ENCODE measurements at places on chromosomes 7 and 10. TPM values are rescaled to one million over a fixed set of nuclear protein-coding genes. Genes with fewer than 3 reads are reported as not detected.

Gene UTF1
- total RNA-seq: not detected

- H3K4me3 ChIP-seq: no peak overlapping the region
- no peaks in the 10 kb centered on the region for H3K27me3 ChIP-seq
- H3K4me1 ChIP-seq: peaks cover 10% of the 10 kb centered on the region
- H3K36me3 ChIP-seq: no peaks in the 10 kb centered on the region
- H3K27ac ChIP-seq: no peak overlapping the region
Measured at GRCh38 chr7:142516038-142516501, 233.2 kb upstream of the PRSS1 start.

GRCh38 chr7:150378115-150378852 lies 846 bp upstream of the ZNF775 start:
- no peaks in the 10 kb centered on the region for H3K36me3 ChIP-seq
- H3K27ac ChIP-seq: peak overlapping the region; percentile 86
- no peaks in the 10 kb centered on the region for H3K27me3 ChIP-seq
- H3K4me3 ChIP-seq: peak overlapping the region; percentile 55

GRCh38 chr10:47049906-47050305 lies 138.7 kb downstream of the PTPN20 start:
- H3K4me1 ChIP-seq: no peaks in the 10 kb centered on the region
- H3K4me3 ChIP-seq: no peak overlapping the region
- H3K27me3 ChIP-seq: no peaks in the 10 kb centered on the region

DNA sequence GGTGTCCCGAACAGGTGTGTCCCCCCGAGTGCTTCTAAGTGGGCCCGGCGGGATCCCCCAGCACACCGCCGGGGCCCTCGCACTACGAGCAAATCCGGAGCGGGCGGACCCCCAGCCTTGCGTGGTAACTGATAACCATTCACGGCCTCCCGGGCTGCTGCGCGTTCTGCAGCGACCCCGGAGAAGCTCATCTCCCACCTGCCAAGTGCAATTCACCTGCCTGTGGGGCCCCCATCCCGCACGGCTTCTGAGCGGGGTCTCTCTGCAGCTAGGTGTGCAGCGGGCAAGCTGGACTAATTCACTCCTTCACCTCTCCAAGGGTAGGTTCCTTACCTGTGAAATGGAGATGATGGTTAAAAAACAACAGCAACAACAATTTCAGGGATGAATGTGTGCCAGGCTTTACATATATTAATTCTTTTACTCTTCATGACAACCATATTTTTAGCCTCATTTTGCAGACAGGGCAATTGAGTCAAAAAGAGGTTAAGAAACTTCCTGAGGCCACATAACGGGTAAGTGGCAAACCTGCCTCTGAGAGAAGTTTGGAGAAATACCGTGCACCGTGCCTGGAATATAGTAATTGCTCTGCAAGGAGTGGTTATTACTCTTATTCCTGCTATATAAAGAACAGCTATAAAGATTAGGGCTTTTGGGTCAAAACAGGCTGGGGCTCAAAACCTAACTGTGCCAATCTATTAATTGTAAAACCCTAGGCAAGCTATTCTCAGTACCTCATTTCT lies 652 bp upstream of the PODXL start:
- no peak for DNase-seq
- no peaks in the 10 kb centered on the region for H3K36me3 ChIP-seq
- peaks cover 5% of the 10 kb centered on the region for H3K27me3 ChIP-seq
- peaks cover 40% of the 10 kb centered on the region for H3K4me1 ChIP-seq
- peak overlapping the region; percentile 74 for H3K4me3 ChIP-seq

GRCh38 chr10:16820421-16820820 lies 3.2 kb upstream of the RSU1 start:
- no peak overlapping the region for H3K4me3 ChIP-seq
- no peak overlapping the region for H3K27ac ChIP-seq
- DNase-seq: no peak
- H3K27me3 ChIP-seq: no peaks in the 10 kb centered on the region

DNA sequence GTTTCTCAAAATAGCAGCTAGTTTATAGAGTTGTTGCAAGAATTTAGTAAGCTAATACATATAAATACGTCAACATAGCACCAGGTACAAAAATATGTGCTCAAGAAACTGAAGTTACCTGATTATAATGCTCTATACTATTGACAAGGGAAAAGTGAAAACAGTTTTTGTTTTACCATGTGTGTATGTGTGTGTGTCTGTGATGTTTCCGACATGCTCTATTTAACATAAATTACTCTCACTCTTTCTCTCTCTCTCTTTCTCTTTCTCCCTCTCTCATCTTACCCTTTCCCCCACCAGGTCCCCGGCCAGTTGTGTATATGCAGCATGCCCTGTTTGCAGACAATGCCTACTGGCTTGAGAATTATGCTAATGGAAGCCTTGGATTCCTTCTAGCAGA lies 4.3 kb downstream of the LIPN start:
- no peaks in the 10 kb centered on the region for H3K4me1 ChIP-seq
- no peak for DNase-seq
- H3K4me3 ChIP-seq: no peak overlapping the region
- H3K36me3 ChIP-seq: no peaks in the 10 kb centered on the region

- DNase-seq: peak; percentile 19
- H3K27me3 ChIP-seq: no peaks in the 10 kb centered on the region
- no peak overlapping the region for H3K4me3 ChIP-seq
- no peak overlapping the region for H3K27ac ChIP-seq
- H3K36me3 ChIP-seq: no peaks in the 10 kb centered on the region
- H3K4me1 ChIP-seq: peaks cover 39% of the 10 kb centered on the region
Measured at GRCh38 chr10:79063071-79063491, 5.7 kb upstream of the ZMIZ1 start.

GRCh38 chr7:87330316-87330715 lies 15.1 kb upstream of the CROT start:
- H3K4me1 ChIP-seq: no peaks in the 10 kb centered on the region
- DNase-seq: no peak
- no peaks in the 10 kb centered on the region for H3K36me3 ChIP-seq

DNA sequence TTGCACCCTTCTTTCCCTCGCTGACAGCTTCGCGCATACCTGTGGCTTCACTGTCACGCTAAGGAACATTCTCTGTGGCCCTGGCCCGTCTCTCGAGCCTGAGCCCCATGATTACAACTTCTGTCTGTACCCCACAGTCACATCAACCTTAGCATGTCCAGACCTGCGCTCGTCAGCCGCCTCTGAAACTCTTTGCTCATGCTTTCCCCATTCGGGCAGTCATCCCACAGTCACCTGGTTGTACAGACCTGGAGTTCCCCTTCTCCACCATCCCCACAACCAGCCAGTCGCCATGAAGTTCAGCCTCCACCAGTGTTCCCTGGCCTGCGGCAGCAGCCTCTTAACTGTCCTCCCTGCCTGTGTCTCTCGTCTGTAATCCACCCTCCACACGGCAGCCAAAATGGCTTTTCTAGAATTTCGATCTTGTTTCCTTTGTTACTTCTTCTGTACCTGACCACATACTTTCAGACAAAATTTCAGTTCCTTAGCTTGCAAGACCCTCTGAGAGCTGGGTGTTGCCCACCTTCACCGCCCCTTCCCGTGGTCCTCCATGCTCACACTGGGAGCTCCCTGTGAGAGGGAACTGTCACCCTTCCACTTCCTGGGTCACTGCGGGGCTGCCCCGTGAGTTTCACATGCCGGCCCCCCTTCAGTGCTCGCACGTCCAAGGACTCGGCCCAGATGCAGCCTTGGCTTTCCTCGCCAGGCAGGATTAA lies 229.2 kb downstream of the CELF2 start:
- no peaks in the 10 kb centered on the region for H3K27me3 ChIP-seq
- peaks cover 14% of the 10 kb centered on the region for H3K4me1 ChIP-seq
- H3K36me3 ChIP-seq: peaks cover 26% of the 10 kb centered on the region
- no peak overlapping the region for H3K4me3 ChIP-seq
- H3K27ac ChIP-seq: no peak overlapping the region

DNA sequence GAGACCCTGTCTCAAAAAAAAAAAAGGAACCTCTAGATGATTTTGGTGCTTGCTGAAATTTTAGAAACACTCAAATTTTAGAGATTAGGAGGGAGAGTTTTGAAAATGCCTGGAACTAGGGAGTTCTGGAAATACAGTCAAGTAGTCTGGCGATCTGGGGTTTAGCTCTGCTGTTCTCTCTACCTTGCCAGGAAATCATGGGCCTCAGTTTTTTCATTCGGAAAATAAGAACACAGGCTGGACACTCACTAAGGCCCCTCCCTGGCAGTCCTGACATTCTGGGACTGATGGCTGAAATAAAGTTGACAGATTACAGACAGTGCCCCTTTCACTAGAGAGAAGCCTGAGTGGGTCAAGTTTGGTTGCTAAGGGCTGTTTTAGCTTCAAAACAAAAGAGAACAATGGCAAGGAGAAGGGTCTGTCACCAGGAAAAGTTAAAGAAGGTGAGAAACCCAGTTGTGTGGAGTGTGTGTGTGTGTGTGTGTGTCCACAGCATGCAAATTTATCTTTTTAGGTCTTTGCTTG lies 25.0 kb upstream of the CALN1 start:
- no peaks in the 10 kb centered on the region for H3K36me3 ChIP-seq
- H3K4me3 ChIP-seq: no peak overlapping the region
- H3K4me1 ChIP-seq: no peaks in the 10 kb centered on the region

Gene TNKS2
- 35.8 TPM for total RNA-seq

GRCh38 chr10:61765176-61766087 lies 102.7 kb downstream of the CABCOCO1 start:
- H3K27ac ChIP-seq: no peak overlapping the region
- DNase-seq: no peak
- H3K36me3 ChIP-seq: no peaks in the 10 kb centered on the region
- no peak overlapping the region for H3K4me3 ChIP-seq
- H3K27me3 ChIP-seq: no peaks in the 10 kb centered on the region
- no peaks in the 10 kb centered on the region for H3K4me1 ChIP-seq

Gene CYP3A4
- not detected for total RNA-seq

Gene EBF3
- total RNA-seq: not detected

GRCh38 chr7:15862016-15862780 lies 175.7 kb upstream of the MEOX2 start:
- no peak overlapping the region for H3K4me3 ChIP-seq
- H3K27ac ChIP-seq: no peak overlapping the region

DNA sequence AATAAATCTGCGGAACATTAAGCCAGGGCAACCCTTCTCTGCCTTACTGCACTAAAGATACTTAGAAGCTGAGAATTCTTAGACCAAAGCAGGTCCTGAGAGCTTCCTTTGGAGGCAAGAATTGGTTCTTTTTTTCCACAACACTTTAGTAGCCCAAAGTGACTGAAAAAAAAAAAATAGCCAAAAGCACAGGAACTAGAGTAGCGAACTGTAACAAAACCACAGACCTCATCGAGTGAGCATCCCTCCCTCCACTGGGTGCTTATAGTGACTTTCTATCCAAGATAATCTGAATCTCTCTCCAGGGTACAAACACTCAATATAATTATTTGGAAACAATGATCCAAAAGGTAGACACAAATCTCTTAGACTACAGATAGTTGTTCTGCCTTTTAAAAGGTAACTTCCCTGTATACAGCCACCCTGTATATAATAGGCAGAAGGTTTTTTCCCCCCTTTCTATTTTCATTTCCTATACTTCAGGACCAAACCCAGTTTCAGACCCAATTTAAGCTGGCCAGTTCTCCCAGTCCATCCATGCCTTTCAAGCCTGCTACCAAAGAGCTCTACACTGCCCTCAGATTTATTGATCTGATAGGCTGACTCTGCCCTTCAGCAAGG lies 31.6 kb upstream of the KCNIP2 start:
- H3K27ac ChIP-seq: no peak overlapping the region
- H3K4me1 ChIP-seq: no peaks in the 10 kb centered on the region
- H3K4me3 ChIP-seq: no peak overlapping the region
- DNase-seq: no peak
- H3K36me3 ChIP-seq: no peaks in the 10 kb centered on the region
- no peaks in the 10 kb centered on the region for H3K27me3 ChIP-seq

- no peaks in the 10 kb centered on the region for H3K27me3 ChIP-seq
- no peak for DNase-seq
- no peak overlapping the region for H3K4me3 ChIP-seq
Measured at GRCh38 chr10:78372806-78373205, 339.1 kb downstream of the RPS24 start.

- H3K4me3 ChIP-seq: no peak overlapping the region
- DNase-seq: no peak
- no peaks in the 10 kb centered on the region for H3K4me1 ChIP-seq
- no peak overlapping the region for H3K27ac ChIP-seq
Measured at GRCh38 chr10:97812696-97813095, 36.9 kb upstream of the GOLGA7B start.

DNA sequence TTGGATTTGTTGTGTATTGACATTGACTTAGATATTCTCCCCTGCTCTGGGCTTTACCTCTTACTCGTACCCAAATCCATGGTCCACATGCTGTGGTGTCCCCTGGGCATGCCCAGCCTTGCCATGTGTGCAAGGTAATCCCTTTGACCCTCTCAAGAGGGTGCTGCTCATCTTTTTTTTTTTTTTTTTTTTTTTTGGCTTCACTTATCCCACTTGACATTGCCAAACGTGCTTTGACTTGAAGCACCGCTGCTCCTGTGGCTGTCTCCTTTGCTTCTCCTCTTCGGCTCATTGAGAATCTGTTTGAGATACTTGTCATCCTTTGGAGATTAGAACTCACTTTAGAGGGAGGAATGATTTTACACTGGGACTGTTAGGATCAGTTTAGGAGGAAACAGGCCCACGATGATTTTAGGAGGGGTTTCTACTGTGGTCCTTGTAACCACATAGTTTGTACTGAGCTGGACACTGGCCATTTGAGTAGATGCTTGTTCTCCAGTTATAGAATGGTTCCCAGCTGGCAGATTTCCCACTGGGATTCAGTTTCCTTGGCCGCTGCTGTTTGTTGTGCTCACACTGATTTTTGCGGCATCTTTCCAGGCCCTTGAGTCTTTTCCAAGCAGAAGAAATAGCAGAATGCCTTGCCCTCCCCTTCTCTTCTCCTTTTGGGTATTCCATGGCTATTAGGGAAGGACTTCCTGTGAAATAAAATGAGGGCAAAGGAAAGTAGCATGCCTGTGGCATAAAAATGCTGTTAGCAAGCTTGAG lies 184.8 kb downstream of the AUTS2 start:
- DNase-seq: no peak
- H3K4me3 ChIP-seq: no peak overlapping the region
- H3K4me1 ChIP-seq: peaks cover 7% of the 10 kb centered on the region
- no peaks in the 10 kb centered on the region for H3K36me3 ChIP-seq

- H3K4me3 ChIP-seq: peak within 1 kb of the TSS; percentile 70
- peak; percentile 92 for DNase-seq
- H3K27me3 ChIP-seq: no peaks in the 10 kb centered on the region
- no peaks in the 10 kb centered on the region for H3K36me3 ChIP-seq
- H3K27ac ChIP-seq: peak within 1 kb of the TSS; percentile 95
Measured at GRCh38 chr10:34815185-34816084, at the start of gene PARD3. PARD3 (minus strand) TSS chr10:34815296; CDS start chr10:34814995, 301 bp downstream.

GRCh38 chr10:110364531-110364937 lies 59.8 kb upstream of the SMNDC1 start:
- no peak overlapping the region for H3K4me3 ChIP-seq
- no peak overlapping the region for H3K27ac ChIP-seq
- no peak for DNase-seq

Gene PTPN12
- total RNA-seq: 201 TPM
